ENCODE measurements at places on chromosomes 3 and 15. TPM values are rescaled to one million over a fixed set of nuclear protein-coding genes. Genes with fewer than 3 reads are reported as not detected.

GRCh38 chr3:143315766-143316165, 196.2 kb downstream of the CHST2 start:
- no peak for DNase-seq
- H3K4me1 ChIP-seq, result no peaks in the 10 kb centered on the region
- H3K27ac ChIP-seq, result no peak overlapping the region
- H3K27me3 ChIP-seq, result no peaks in the 10 kb centered on the region
- H3K4me3 ChIP-seq, result no peak overlapping the region

GRCh38 chr3:25456723-25457670, 28.9 kb downstream of the RARB start:
- no peak for DNase-seq
- peak overlapping the region; percentile 55 for H3K27ac ChIP-seq
- no peaks in the 10 kb centered on the region for H3K36me3 ChIP-seq
- no peaks in the 10 kb centered on the region for H3K4me1 ChIP-seq
- H3K27me3 ChIP-seq, result no peaks in the 10 kb centered on the region
- no peak overlapping the region for H3K4me3 ChIP-seq

- no peaks in the 10 kb centered on the region for H3K4me1 ChIP-seq
- H3K4me3 ChIP-seq, result no peak overlapping the region
- no peaks in the 10 kb centered on the region for H3K36me3 ChIP-seq
- H3K27me3 ChIP-seq, result no peaks in the 10 kb centered on the region
- DNase-seq, result no peak
Observed at GRCh38 chr15:28977377-28978010, 91.7 kb downstream of the APBA2 start.

- H3K27ac ChIP-seq, result no peak overlapping the region
- no peak overlapping the region for H3K4me3 ChIP-seq
- H3K27me3 ChIP-seq, result no peaks in the 10 kb centered on the region
- H3K4me1 ChIP-seq, result peaks cover 4% of the 10 kb centered on the region
- H3K36me3 ChIP-seq, result no peaks in the 10 kb centered on the region
Observed at GRCh38 chr3:196142202-196142956, 60.5 kb upstream of the TFRC start.

GRCh38 chr15:87843312-87843711, 413.2 kb downstream of the NTRK3 start:
- H3K27ac ChIP-seq, result no peak overlapping the region
- H3K4me1 ChIP-seq, result no peaks in the 10 kb centered on the region
- no peaks in the 10 kb centered on the region for H3K36me3 ChIP-seq
- H3K4me3 ChIP-seq, result no peak overlapping the region
- no peak for DNase-seq

DNA sequence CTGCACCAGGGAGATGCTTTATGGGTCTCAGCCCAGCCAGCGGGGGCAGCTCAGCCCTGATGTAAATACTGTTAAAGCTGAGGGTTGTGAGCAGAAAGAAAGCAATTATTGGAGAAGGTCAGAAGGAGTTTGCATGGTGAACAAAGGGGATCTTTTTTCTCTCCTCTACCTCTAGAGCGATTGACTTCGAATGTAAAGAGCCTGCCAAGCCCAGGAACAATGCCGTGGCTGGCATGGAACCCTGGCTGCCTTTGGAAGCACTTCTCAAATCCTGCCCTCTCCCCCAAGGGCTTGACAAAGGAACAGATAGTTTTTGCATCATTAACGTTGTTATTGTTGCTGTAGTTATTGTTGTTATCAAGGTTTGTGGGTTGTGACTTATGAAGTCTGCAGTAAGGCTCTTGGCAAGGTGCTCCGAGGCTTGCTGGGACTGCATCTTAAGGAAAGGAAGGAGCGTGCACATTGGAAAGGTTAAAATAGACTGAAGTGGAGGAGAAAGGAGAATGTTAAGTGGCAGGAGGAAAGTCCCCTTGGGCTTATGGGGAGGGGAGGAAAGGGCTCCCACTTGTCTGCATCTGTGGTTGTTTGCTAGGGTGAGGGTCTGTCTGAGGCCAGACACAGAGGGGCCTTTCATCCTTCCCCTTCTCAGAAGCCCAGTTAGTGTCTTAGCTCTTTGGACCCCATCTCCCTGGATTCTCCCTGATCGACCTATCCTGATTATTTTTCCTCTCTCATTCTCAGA, 16.7 kb downstream of the PDIA5 start:
- no peaks in the 10 kb centered on the region for H3K27me3 ChIP-seq
- no peak for DNase-seq
- H3K4me3 ChIP-seq, result no peak overlapping the region
- H3K4me1 ChIP-seq, result no peaks in the 10 kb centered on the region
- no peak overlapping the region for H3K27ac ChIP-seq

GRCh38 chr3:141288336-141288990, 56.8 kb downstream of the PXYLP1 start:
- H3K27ac ChIP-seq, result no peak overlapping the region
- no peaks in the 10 kb centered on the region for H3K4me1 ChIP-seq
- H3K4me3 ChIP-seq, result no peak overlapping the region
- no peaks in the 10 kb centered on the region for H3K36me3 ChIP-seq

- no peaks in the 10 kb centered on the region for H3K27me3 ChIP-seq
- DNase-seq, result no peak
- H3K27ac ChIP-seq, result no peak overlapping the region
- H3K36me3 ChIP-seq, result no peaks in the 10 kb centered on the region
Observed at GRCh38 chr3:16423947-16424673, 89.4 kb downstream of the RFTN1 start.

- no peak overlapping the region for H3K27ac ChIP-seq
- H3K4me3 ChIP-seq, result no peak overlapping the region
- no peaks in the 10 kb centered on the region for H3K4me1 ChIP-seq
- no peaks in the 10 kb centered on the region for H3K27me3 ChIP-seq
Observed at GRCh38 chr3:18245721-18246120, 179.4 kb downstream of the SATB1 start.

DNA sequence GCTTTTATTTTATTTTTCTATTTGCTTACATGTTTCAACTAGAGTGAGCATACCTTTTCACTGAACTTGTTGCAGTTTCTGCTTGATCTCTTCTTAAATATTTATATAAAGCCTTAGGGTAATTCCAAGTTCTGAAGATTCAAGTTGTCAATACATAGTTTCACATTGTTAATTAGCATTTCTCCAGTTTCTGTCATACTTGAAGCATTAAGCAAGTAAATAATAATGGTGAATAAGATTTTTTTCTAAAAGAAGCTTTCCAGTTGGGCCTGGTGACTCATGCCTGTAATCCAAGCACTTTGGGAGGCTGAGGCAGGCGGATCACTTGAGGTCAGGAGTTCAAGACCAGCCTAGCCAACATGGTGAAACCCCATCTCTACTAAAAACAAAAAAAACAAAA, 53.9 kb downstream of the CALML4 start:
- no peaks in the 10 kb centered on the region for H3K4me1 ChIP-seq
- no peak for DNase-seq
- no peaks in the 10 kb centered on the region for H3K27me3 ChIP-seq
- H3K36me3 ChIP-seq, result no peaks in the 10 kb centered on the region
- H3K4me3 ChIP-seq, result no peak overlapping the region
- no peak overlapping the region for H3K27ac ChIP-seq

DNA sequence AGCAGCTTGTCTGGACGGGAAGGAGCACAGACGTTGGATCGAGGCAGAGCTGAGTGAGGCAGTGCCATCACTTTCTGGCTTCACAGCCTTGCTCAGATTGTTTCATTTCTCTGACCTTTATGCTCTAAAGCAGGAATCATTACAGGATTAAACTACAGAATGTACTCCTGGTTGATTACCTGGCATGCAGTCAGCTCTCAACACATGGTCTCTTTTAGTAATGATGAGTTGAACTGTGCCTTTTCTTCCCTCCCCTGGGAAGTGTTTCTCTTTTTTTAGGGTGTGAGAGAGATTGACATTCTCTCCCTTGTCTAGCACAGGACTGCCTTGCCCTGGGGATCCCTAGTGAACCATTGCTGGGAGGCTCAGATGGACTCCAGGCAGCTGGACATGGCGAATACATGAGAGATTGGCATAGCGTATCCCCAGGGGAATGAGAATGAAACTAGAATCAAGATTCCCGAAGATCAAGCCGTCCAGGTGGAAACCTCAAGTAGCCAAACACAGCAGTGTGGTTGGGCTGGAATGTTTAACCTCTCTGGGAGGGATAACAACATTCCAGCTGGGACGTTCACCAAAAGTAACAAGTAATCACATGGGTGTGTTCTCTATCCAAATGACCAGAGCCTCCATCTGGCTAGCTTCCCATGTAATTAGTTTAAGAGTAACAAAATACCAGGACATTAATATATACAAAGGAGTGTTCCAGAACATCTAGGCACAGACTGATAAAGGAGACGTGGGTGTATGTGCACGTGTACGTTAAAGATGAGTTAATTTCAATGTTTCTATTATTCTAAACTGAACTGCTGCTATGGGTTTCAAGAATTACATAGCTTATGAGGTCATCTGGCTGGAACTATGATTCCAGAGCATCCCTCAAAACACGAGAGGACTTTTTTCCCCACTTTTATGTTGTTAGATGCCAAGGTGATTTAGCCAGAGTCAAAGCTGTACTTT, 118.6 kb upstream of the NR2E3 start:
- no peak for DNase-seq
- H3K27me3 ChIP-seq, result no peaks in the 10 kb centered on the region
- H3K4me3 ChIP-seq, result no peak overlapping the region
- H3K36me3 ChIP-seq, result no peaks in the 10 kb centered on the region

DNA sequence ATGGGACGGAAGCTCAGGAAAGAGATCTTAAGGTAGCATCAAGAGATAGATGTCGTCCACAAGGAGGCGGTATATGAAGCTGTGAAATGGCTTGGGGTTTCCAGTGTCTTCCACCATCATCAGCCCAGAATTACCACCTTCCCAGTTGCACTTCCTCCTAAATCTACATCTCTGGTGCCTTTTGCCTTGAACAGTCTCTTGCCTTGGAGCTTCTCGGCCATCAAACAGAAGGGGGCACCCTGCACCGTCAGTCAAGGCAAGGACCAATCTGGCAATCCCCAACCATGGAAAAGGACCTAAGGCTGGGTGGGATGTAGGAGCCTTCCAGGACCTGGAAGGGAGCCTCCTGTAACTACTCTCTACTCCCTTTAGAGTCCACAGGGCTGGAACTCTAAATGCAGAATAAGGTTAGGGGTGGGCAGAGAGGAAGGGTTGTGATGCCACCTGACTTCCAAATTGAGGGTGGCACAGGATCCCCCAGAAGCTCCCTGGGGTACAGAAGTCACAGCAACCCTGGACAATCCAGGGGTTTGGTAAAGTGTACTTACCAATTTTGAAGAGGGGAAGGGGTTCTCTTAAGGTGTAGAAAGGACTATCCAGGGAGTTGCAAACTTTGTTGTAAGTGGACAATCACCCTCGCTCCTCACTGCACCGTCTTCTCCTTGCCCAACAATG, 1.0 kb upstream of the RYR3 start:
- H3K4me1 ChIP-seq, result no peaks in the 10 kb centered on the region
- H3K27ac ChIP-seq, result peak overlapping the region; percentile 85
- no peaks in the 10 kb centered on the region for H3K27me3 ChIP-seq

- no peak for DNase-seq
- H3K36me3 ChIP-seq, result no peaks in the 10 kb centered on the region
- H3K4me1 ChIP-seq, result no peaks in the 10 kb centered on the region
- H3K27me3 ChIP-seq, result no peaks in the 10 kb centered on the region
- H3K4me3 ChIP-seq, result no peak overlapping the region
Observed at GRCh38 chr3:127392156-127392490, 104.3 kb upstream of the PRR20G start.

- DNase-seq, result no peak
- no peak overlapping the region for H3K4me3 ChIP-seq
- H3K36me3 ChIP-seq, result no peaks in the 10 kb centered on the region
- H3K27ac ChIP-seq, result no peak overlapping the region
Observed at GRCh38 chr3:136535906-136536305, 216.3 kb downstream of the STAG1 start.

- no peak overlapping the region for H3K27ac ChIP-seq
- no peak for DNase-seq
- H3K36me3 ChIP-seq, result no peaks in the 10 kb centered on the region
- H3K27me3 ChIP-seq, result no peaks in the 10 kb centered on the region
- H3K4me1 ChIP-seq, result no peaks in the 10 kb centered on the region
- H3K4me3 ChIP-seq, result no peak overlapping the region
Observed at GRCh38 chr3:44277925-44278324, 36.2 kb downstream of the TOPAZ1 start.

GRCh38 chr15:25391971-25392721, 46.7 kb downstream of the UBE3A start:
- H3K27ac ChIP-seq, result peak overlapping the region; percentile 60
- H3K4me1 ChIP-seq, result no peaks in the 10 kb centered on the region
- no peak overlapping the region for H3K4me3 ChIP-seq
- DNase-seq, result no peak

DNA sequence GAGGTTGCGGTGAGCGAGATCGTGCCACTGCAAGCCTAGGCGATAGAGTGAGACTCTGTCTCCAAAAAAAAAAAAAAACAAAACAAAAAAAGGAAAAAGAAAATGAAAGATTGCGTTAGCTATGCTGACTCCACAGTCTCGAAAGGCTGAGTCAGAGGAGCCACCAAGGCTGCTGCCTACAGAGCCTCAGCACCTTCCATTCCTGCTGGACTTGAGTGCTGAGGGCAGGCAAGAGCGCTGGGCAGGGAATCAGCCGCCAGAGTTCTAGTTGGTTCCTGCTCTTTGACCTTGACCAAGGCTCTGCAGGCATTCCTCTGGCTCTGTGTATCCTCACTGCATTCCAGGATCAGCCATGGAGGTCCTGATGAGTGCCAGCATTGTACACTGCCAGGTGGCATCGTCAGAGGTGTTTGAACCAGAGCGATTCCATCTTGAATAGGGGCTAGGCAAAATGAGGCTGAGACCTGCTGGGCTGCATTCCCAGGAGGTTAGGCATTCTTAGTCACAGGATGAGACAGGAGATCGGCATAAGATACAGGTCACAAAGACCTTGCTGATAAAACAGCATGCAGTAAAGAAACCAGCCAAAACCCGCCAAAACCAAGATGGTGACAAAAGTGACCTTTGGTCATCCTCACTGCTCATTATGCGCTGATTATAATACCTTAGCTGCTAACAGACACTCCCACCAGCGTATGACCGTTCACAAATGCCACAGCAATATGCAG, 5.9 kb downstream of the MESP2 start:
- no peak overlapping the region for H3K27ac ChIP-seq
- no peaks in the 10 kb centered on the region for H3K36me3 ChIP-seq
- no peak for DNase-seq
- no peaks in the 10 kb centered on the region for H3K27me3 ChIP-seq
- no peaks in the 10 kb centered on the region for H3K4me1 ChIP-seq

- H3K4me1 ChIP-seq, result no peaks in the 10 kb centered on the region
- DNase-seq, result no peak
- H3K36me3 ChIP-seq, result no peaks in the 10 kb centered on the region
- H3K27me3 ChIP-seq, result no peaks in the 10 kb centered on the region
- no peak overlapping the region for H3K4me3 ChIP-seq
Observed at GRCh38 chr3:48024401-48024800, 8.2 kb upstream of the MAP4 start.

The FAN1 gene
- 38.3 TPM for total RNA-seq

The ZPLD1 gene
- not detected for total RNA-seq

The FGD5 gene
- 66.8 TPM for total RNA-seq

The ARGFX gene
- not detected for total RNA-seq

The CKMT1A gene
- not detected for total RNA-seq

The INKA1 gene
- total RNA-seq, result 3.8 TPM

The SLC27A2 gene
- total RNA-seq, result not detected

All from uterus (tissue), 4 donors.